ENCODE measurements at places on chromosomes 2 and 18.

- no peak for DNase-seq
Observed at GRCh38 chr2:30264274-30264673, 32.9 kb downstream of the LBH start.

GRCh38 chr2:113117541-113118262 is 9.7 kb upstream of the IL1RN start:
- DNase-seq = no peak

DNA sequence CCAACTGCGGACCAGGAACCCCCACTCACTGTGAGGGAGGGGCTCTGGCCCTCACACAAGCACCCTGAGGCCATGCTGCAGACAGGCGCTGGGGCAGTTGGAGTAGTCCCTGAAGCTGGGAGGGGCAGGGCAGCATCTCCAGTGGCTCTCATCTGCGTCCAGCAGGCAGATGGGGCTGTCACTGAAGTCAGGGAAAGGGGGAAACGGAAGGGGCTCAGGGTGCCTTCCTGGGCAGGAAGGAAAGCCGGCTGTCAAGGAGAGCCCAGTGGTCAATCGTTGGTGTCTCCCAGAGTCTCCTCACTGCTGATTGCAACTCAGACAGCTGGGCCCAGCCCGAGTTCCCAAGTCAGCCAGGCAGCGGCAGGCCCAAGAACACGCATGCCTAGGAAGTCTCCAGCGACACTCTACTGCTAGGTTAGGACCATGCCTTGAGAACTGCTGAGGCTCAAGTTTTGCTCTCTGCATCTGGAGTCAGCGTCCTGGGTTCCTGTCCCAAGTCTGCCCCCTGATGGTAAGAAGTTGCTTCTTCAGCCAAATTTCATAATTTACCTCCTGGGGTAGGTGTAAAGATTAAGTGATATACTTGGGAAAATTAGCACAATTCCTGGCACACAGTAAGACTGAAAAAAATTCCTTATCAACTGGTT is 27.4 kb upstream of the NMUR1 start:
- peak; percentile 65 for DNase-seq

DNA sequence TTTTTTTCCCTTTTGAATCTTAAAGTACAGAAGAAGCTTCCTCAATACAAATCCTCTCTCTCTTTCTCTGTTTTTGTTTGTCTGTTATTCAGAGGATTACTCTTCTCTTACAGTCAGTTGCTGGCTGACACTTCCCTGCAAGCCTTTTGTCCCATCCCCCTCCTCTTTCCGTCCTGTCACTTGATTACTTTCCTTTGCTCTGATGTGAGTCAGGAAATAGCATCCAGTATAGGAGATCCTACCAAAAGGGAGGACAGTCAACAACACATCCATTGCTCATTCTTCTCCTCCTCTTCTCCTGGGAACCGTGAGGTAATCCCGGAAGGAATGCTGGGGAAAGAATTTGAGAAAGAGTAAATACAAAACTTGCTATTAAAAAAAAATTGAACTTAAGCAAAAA is 79.3 kb upstream of the SCN7A start:
- DNase-seq = no peak
